ENCODE measurements at places on chromosomes 3 and 15.

- no peak for DNase-seq
Observed at GRCh38 chr3:46546896-46547440, 19.1 kb downstream of the LRRC2 start.

DNA sequence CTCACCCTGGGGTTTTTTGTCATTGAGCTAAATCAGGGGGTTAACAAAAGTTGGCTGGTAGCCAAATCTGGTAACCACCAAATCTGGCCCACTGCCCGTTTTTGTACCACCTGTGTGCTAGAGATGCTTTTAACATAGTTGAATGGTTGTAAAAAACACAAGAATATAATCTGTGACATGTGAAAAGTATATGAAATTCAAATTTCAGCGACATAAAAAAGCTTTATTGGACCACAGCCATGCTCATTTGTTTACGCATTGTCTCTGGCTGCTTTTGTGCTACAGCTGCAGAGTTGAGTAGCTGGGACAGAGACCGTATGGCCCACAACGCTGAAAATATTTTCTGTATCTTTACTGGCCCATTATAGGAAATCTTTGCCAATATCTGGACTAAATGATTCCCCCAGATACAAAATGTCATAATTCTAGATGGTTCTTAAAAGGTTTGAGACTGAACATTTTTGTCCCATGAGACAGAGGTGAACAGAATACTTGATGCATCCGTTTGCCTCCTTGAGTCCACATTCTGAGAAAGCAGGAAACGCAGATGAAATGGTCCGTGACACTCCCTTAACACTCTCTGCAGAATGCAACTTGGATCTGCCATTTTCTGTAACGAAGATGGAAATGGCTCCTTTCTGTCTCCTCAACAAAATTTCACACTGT, 120.9 kb upstream of the PDZRN3 start:
- DNase-seq = no peak

- DNase-seq = peak; percentile 48
Observed at GRCh38 chr3:111621535-111621934, 26.4 kb upstream of the ZBED2 start.

DNA sequence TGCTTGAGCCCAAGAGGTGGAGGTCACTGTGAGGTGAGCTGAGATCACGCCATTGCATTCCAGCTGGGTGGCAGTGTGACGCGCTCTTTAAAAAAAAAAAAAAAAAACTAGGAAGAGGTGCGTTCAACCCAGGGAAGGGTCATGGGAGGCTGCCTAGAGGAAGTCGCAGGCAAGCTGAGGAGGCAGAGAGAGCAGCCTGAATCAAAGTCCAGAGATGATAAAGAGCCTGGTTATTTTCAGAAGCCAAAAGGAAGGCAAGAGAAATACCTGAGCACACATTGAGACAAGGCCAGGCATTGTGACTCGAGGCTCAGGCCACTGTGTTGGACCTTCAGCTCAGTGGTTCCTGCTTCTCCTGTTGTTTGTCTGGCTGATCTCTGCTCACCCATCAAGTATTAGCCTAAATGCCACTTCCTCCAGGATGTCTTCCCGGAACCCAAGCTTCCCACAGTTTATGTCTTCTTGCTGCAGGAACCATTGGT, 16.1 kb upstream of the GCNT3 start:
- no peak for DNase-seq

DNA sequence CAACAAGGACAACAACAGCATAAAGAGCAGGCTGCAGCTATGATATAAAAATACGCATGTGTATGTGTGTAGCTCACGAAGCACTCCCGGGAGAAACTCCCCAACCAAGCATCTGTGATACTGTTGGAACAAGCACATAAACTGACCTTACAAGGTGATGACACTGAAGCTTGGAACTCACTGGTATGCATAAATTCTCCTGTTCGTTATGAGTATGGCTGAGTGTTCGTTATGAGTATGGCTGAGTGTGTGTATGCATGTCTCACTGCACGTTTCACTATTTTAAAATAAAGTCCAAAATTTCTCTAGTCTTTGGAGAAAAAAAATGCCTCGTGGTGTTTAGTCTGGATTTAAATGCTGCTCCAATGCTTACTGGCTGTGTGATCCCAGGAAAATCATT, 256.8 kb downstream of the RORA start:
- no peak for DNase-seq

- DNase-seq = no peak
Observed at GRCh38 chr15:80773792-80774352, 5.3 kb upstream of the CEMIP start.

DNA sequence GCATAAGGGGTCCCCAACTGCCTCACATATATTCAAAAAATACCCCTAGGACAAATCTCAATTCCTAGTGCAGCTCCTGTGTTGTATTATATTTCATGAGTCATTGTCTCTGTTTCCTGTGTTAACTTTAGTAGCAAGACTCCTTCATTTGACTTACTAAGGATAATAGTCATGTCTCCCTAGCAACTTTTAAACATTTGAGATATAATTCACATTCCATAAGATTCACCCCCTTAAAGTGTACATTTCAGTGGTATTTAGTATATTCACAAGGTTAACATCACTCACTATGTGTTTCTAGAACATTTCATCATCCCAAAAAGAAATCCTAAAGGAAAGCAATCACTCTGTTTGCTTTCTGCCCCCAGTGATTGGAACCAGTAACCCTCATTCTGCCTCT, 121.3 kb upstream of the WNT7A start:
- no peak for DNase-seq

GRCh38 chr3:4150816-4151215, 152.4 kb upstream of the SETMAR start:
- no peak for DNase-seq

DNA sequence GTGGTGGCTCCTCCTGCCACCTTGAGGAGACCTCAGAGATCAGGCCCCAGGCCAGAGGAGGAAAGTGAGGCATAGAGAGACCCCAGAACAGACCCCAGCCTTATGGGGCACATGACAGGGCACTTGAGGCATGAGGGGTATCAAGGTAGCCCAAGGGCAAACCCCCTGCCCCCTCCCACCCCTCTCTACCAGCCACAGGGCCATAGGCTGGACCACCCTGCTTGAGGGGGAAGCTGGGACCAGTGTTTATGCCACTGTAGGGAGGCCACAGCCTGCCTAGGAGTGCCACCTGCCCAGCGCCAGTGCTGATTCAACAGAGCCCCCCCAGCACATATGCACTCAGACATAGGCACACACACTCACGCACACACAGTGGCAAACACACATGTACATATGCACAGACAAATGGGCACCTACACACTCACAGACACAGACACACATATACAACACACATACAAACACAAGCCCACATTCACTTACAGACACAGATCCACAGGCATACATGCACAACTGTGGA, 10.3 kb downstream of the MYL3 start:
- no peak for DNase-seq

DNA sequence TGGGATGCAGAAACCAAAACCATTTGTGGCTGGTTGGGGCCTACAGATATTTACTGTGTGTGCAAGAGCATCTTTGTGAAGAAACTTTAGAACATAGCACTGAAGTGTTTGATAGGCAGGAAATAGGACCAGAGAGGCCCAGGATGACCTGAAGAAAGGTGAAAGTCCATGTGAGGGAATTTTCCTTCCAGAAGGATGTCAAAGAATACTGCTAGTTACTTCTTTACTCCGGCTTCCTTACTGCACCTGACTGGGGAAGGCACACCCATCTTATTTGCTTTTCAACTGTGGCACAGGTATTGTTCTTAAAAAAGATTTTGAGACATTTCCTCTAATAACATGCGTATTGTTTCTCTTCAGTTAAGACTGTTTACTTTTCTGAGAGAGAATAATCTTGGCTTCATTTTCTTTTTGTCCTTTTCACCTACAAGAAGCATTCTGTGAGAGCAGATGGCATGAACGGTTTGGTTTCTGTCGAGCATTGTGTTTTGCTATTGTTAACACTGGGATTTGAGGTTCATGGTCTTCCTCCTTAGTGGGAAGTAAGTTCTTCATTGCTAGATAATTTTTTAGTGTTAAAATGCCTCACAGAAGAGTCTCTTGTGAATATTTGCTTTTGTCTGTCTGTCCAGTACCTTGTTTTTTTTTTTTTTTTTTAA, 71.5 kb downstream of the SLCO3A1 start:
- no peak for DNase-seq

- DNase-seq = no peak
Observed at GRCh38 chr3:194103983-194104751, 31.8 kb upstream of the HES1 start.

- no peak for DNase-seq
Observed at GRCh38 chr15:32679298-32679690, 37.8 kb downstream of the SCG5 start.

DNA sequence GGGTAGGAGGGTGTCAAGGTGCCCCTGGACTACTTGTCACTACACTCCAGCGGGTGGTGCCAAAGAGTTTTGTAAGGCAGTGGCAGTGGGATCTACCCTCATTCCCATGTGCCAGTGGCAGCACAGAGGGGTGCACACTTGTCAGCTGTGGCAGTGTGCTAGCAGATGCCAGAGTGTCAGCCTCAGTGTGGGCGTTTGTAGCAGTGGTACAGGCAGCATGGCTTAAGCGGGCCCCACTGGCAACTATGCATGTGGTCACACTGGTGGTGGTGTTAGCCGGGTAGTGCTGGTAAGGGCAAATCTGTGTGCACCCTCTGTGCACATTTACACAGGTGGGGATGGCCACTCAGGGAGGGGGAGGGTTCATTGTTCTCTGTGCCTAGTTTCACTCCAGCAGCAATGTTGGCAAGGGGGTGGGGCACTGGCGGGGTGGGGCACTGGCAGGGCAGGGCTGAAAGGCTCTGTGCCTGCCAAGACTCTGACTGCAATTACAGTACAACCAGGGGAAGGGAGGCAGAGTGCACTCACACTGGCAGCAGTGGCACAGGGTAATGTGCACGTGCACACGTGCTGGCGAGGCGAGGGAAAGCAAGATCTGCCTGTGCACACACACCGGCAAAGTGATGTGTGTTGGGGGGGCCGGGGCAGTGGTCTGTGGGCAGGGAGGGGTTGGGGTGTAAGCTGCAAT, 31.8 kb downstream of the MYO9A start:
- DNase-seq = no peak

DNA sequence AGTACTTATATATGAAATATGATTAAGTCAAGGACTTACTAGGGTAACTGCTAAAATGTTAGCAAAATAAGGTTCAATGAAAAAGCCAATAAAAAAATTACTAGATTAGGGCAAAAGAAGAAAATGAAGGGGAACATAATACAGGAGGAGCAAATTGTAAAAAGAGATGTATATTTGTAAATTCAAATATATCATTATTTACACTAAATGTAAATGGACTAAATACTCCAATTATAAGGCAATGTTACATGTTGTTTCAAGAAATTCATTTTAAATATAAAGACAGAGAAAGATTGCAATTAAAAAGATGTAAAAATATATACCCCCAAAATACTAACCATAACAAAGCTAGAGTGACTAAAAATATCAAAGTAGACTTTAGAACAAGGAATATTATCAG, 134.1 kb downstream of the EFHB start:
- DNase-seq = no peak

- DNase-seq = no peak
Observed at GRCh38 chr15:91165850-91166249, 65.8 kb downstream of the SV2B start.

GRCh38 chr3:193865339-193865738, 270.6 kb upstream of the HES1 start:
- DNase-seq = no peak

DNA sequence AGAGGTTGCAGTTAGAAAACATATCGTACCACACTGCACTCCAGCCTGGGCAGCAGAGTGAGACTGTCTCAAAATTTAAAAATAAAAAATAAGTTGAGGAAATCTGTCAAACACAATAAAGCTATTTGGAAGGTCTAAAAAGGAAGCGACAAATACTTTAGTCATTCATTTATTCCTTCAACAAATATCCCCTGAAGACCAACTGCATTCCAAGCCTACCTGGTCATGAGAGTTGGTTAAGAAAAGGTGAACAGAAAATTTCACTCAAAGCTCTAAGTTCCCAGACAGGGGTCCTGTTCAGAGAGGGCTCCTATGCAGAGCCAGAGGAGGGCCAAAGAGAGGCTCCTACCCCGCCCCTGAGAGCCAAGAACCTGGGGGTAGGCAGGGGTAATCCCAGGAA, 15.4 kb upstream of the PRKAR2A start:
- no peak for DNase-seq

DNA sequence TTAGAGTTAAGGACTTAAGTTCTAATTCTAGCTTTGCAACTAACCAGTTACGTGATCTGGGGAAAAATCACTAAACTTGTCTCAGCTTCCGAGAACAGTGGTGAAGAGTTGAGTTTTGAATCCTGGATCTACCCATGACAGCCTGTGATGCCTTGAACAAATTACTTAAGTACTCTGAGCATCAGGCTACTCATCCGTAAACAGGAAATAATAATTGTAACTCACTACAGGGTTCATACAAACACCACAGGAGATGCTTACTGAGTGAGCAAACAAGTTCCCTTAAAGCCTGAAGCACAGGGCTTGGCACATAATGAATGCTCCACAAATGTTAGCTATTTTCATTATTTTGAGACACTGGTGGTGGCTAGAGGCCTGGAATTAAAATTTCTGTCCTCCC, 158.8 kb downstream of the ERC2 start:
- no peak for DNase-seq

GRCh38 chr3:25863011-25863415, 73.1 kb downstream of the OXSM start:
- no peak for DNase-seq

GRCh38 chr15:90845201-90845949, 23.0 kb upstream of the FURIN start:
- DNase-seq = no peak

- peak; percentile 34 for DNase-seq
Observed at GRCh38 chr3:197224034-197224444, 74.4 kb downstream of the DLG1 start.

GRCh38 chr3:16975083-16975482, 90.3 kb downstream of the PLCL2 start:
- DNase-seq = no peak

- DNase-seq = no peak
Observed at GRCh38 chr15:70722266-70723121, 40.9 kb downstream of the UACA start.

GRCh38 chr3:34207002-34207401, 408.6 kb downstream of the PDCD6IP start:
- DNase-seq = no peak
